Brain (organoid and tissue), 16 donors: ENCODE measurements at places on chromosomes 5 and 9. TPM values are rescaled to one million over a fixed set of nuclear protein-coding genes. Genes with fewer than 3 reads are reported as not detected.

ERP44 gene
- polyA plus RNA-seq: 18.1 TPM

GRCh38 chr5:58774937-58775336, 192.1 kb downstream of the RAB3C start:
- DNase-seq: no peak

DNA sequence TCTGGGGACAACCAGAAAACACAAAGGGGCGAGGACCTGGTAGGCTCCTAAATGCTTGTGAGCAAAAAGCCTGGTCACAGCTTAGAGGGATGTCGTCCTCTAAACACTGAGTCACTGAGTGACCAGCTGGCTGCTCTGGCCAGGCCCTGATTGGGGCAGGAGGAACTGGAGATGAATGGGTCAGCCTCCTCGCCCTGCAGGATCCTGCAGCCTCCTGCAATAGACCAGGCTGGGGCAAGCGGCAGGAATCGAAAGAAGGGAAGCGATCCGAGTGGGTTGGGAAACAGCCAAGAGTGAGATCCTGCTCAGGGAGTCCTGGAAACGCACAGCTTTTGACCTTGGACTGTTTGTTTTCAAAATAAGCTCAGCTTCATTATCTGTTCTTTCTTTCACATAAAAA, 34.1 kb upstream of the MSX2 start:
- DNase-seq: no peak

BARHL1 gene
- 14.4 TPM for polyA plus RNA-seq

SMIM27 gene
- 44.9 TPM for polyA plus RNA-seq

GRCh38 chr5:179558932-179559283, 8.6 kb downstream of the RUFY1 start:
- no peak for DNase-seq

GRCh38 chr5:168047669-168048111, 243.8 kb upstream of the WWC1 start:
- peak; percentile 77 for DNase-seq

GRCh38 chr5:21644032-21644431, 1209.1 kb downstream of the CDH12 start:
- no peak for DNase-seq

- no peak for DNase-seq
Measured at GRCh38 chr5:41851116-41851515, 19.1 kb downstream of the OXCT1 start.
